ENCODE measurements at places on chromosomes 4 and X. TPM values are rescaled to one million over a fixed set of nuclear protein-coding genes. Genes with fewer than 3 reads are reported as not detected.
A peak's percentile ranks its signal among the peaks of the same experiment; 100 is the strongest.

- peak; percentile 66 for DNase-seq
Measured at GRCh38 chrX:12002876-12003275, 135.4 kb upstream of the FRMPD4 start.

- DNase-seq: no peak
Measured at GRCh38 chr4:4719436-4719835, 140.0 kb upstream of the MSX1 start.

- DNase-seq: no peak
Measured at GRCh38 chr4:76548704-76549103, 113.7 kb downstream of the SHROOM3 start.

DNA sequence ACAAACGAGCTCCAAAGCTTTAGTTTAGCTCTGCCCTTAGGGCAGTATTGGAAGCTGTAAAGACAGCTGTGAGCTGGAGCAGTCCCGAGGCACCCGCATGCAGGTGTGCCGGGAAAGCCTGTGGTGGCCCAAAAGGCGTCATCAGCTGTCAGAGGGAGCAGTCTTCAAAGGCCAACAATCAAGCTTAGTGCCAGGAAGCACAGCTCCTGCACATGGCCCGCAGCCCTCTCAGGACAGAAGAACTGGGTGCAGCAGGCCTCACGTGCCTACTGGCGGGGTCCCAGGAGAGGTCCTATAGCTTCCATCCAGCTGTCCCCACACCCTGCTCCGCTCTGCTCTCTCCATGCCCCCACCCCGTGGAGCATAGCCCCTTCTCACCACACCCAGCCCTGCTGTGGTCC lies 92.2 kb upstream of the TRIM2 start:
- no peak for DNase-seq

DNA sequence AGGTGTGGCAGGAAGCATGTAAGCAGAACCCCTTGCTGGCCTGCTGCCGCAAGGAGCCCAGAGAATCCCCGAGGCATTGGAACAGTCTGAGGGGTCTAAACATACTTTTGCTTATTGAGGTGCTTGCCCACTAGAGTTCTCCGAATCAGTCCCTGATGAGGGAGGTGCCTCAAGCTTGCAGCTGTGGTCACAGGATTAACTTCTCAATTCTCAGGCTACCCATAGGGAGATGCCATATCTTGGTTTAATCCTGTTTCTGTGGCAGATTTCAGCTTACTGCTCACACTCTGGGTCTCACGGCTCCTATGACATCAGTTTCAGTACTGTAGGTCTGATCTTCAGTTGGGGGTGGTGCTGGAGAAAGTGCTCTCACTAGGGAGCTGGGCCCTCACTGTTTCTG lies 39.9 kb downstream of the CCNG2 start:
- DNase-seq: no peak

GRCh38 chr4:108933046-108933445 lies 170.2 kb upstream of the ETNPPL start:
- DNase-seq: no peak

- DNase-seq: no peak
Measured at GRCh38 chrX:103357871-103358270, 1.6 kb downstream of the TCEAL9 start.

GRCh38 chrX:38438321-38438720 lies 85.9 kb downstream of the OTC start:
- DNase-seq: no peak

GRCh38 chr4:2116687-2117400 lies 57.7 kb downstream of the NAT8L start:
- no peak for DNase-seq

DNA sequence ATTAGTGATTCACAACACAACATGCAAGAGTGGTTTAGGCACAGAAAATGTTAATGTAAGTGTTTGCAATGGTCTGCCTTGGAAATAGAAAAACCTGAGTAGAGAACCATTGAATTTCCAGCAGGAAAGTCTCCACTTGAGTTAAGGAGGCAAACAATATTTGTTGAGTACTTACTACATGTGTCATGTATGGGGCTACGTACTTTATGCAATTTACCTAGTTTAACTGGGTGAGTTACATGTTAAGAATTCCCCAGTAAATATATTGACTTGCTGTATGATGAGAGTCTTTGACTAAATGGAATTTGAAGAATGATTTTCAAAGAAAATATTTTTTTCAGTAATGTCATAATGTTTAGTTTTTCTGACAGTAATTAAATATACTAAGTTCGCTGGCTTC lies 7.8 kb upstream of the NPNT start:
- DNase-seq: no peak

GRCh38 chr4:159150396-159150795 lies 47.5 kb downstream of the RAPGEF2 start:
- no peak for DNase-seq

DNA sequence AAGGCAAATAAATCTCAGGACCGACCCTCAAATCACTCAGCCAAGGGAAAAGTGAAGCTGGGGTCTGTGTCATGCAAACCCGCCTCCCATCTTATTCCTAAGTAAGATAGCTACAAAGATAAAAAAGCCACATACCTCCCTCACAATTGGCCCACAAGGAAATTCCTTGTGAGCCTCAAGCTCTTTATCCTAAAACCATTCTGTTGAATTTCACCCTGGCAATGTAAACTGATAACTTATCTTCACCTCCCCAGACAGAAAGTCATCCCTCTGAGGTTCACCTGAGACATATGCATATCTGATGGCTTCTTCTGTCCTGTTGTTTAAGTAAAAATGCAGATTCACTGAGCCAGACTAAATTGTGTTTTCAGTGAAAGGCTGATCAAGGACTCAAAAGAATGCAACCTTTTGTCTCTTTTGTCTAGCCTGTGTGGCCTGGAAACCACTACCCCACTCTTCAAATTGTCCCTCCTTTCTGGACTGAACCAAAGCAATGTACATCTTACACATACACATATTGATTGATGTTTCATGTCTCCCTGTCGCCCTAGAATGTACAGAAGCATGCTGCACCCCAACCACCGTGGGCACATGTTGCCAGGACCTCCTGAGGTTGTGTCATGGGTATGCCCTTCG lies 91.3 kb downstream of the MFAP3L start:
- no peak for DNase-seq

- no peak for DNase-seq
Measured at GRCh38 chr4:172898715-172899114, 269.9 kb upstream of the GALNT7 start.

- DNase-seq: no peak
Measured at GRCh38 chr4:126427853-126428252, 1113.1 kb downstream of the FAT4 start.

GRCh38 chrX:109372291-109372690 lies 109.6 kb downstream of the GUCY2F start:
- peak; percentile 26 for DNase-seq

GRCh38 chr4:82889287-82889686 lies 1.7 kb downstream of the SEC31A start:
- no peak for DNase-seq

DNA sequence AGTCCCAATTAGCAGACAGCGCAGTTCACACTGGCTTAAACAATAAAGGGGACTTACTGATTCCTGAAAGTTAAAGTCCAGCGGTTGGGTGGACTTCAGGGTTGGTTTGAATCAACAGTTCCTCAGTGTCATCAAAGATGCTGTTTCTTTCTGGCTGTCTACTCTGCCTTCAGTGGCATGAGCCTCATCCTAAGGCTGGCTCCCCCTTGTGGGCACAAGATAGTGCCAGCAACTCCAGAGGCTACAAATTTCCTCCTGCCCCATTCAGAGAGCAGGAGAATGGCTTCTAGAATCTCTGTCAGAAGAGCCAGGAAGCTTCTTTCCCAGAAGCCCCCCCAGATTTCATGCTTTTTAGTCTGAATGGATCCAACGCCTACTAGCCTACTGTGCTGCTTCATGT lies 82.4 kb upstream of the MTM1 start:
- DNase-seq: peak; percentile 35

DNA sequence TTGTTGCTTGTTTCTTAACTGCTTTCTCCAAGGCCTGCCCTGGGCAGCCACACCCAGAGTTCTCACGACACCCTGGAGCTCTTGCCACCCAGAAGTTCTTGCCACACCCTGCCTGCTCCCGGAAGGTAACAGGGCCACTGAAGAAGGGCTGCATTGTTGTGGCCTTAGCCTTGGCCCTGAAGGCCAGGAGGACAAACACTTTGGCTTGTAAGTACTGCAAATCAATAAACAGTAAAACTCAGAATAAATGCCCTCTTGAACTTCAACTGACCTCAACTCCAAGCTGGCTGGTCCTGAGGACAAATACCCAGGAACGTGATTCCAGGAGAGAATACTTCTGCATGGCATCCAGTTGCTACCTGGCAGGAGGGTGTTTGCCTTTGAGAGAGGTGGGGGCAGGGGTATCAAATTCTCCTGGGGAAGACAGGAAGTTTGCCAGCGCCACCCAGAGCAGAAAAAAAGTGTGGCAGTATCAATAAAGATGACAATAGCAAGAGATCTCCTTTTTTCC lies 54.1 kb downstream of the TLR10 start:
- DNase-seq: peak; percentile 25

- peak; percentile 13 for DNase-seq
Measured at GRCh38 chr4:142824368-142824767, 21.7 kb downstream of the INPP4B start.

F8A3 gene
- 0.26 TPM for total RNA-seq

ZNF732 gene
- total RNA-seq: 0.77 TPM

Measured in bronchial epithelial cell (primary cell).